CD8-positive, alpha-beta T cell (primary cell): ENCODE measurements at places on chromosomes 1 and 21.

- DNase-seq: no peak
Measured at GRCh38 chr1:67577646-67578045, 107.4 kb upstream of the GADD45A start.

GRCh38 chr1:211735208-211736170, 60.1 kb upstream of the NEK2 start:
- no peak for DNase-seq

DNA sequence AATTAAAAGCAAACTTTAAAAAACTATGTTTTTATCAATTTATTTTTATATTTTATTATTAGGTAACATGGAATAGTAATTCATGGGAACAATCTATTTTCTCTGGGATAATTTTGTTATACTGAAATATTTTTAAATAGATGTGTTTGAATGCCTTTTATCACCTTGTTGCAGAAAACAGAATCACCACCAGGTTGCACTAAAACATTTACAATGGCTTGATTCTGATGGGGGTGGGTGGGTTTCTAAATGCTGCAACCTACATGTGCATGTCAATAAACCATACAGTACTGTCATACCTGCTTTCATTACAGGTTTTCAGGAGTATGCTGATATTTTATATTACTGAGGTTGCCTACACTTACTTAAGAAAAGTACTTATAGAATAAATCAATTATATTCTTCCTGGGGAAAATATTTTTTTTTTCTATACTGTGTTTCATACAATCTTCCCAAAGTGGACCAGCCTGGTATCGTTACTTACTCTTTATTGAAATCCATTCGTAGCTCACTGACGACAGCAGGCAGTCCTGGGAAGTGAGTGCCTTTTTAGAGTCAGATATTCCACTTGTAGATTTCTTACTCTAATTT, 132.8 kb downstream of the PTPRC start:
- DNase-seq: no peak

DNA sequence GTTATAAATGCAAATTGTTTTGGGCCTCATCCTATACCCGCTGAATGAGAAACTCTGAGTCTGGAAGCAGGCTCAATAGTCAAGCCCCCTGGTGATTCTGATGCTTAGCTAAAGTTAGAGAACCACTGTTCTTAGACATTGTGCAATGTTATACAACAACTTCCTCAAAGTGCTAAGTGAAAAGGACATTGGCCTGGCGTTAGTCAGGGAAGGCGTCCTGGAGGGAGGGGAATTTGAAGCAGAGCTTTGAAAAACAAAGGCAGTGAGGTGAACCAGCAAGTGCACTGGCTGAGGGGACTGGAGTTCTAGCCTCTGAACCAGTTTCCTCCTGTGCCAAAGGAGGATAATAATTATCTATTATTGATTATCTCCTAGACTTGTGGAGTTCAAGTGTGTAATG, 5.1 kb downstream of the CD1D start:
- DNase-seq: no peak
